ENCODE measurements at places on chromosomes 12 and 14.

GRCh38 chr14:24270537-24271133 is 762 bp downstream of the RABGGTA start:
- H3K4me3 ChIP-seq: peak overlapping the region; percentile 91
- peaks cover 45% of the 10 kb centered on the region for H3K36me3 ChIP-seq
- H3K27me3 ChIP-seq: no peaks in the 10 kb centered on the region
- H3K27ac ChIP-seq: peak overlapping the region; percentile 98
- no peaks in the 10 kb centered on the region for H3K4me1 ChIP-seq
- no peak for DNase-seq

DNA sequence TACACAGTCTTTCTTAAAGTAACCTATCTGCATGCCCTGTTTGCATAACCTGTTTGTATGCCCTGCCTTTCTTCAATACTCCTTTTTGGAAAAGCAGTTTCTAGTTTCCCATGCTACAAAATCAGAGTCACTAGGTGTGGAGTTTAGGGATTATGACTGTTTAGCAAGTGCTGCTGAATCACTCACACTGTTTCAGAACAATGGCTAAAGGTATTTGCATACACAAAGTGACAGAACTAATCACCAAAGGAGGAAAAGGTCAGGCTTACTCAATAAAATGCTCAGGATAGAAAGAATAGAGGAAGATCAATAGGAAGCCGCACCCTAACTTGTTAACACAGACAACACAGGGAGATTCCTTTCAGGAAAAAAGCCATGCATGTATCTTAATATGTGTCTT is 19.4 kb downstream of the EGLN3 start:
- no peak overlapping the region for H3K4me3 ChIP-seq
- no peak overlapping the region for H3K27ac ChIP-seq
- H3K27me3 ChIP-seq: no peaks in the 10 kb centered on the region
- H3K36me3 ChIP-seq: no peaks in the 10 kb centered on the region
- no peak for DNase-seq

GRCh38 chr14:76923431-76924370 is 97.5 kb downstream of the LRRC74A start:
- H3K4me3 ChIP-seq: no peak overlapping the region
- DNase-seq: no peak
- H3K27ac ChIP-seq: no peak overlapping the region
- peaks cover 51% of the 10 kb centered on the region for H3K4me1 ChIP-seq

DNA sequence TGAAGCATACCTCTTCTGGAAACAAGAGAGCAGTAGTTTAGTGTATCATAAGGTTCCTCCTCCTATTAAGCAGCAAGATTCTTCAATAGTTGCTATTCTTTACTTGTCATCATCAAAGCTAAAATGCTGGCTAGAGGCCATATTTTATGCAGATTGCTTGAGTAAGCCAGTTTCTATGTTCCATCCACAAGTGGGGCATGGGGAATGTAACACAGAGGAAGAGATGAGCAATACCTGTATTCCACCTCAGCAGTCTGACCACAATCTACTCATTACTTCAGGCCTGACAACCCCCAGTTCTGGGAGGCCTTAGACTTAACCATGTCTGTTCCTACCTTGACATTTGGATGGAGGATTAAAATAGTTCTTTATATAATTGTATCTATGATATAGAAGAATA is 423.6 kb downstream of the BTG1 start:
- H3K27me3 ChIP-seq: no peaks in the 10 kb centered on the region
- H3K27ac ChIP-seq: no peak overlapping the region
- no peaks in the 10 kb centered on the region for H3K4me1 ChIP-seq
- no peak for DNase-seq
- H3K36me3 ChIP-seq: no peaks in the 10 kb centered on the region
- H3K4me3 ChIP-seq: no peak overlapping the region

DNA sequence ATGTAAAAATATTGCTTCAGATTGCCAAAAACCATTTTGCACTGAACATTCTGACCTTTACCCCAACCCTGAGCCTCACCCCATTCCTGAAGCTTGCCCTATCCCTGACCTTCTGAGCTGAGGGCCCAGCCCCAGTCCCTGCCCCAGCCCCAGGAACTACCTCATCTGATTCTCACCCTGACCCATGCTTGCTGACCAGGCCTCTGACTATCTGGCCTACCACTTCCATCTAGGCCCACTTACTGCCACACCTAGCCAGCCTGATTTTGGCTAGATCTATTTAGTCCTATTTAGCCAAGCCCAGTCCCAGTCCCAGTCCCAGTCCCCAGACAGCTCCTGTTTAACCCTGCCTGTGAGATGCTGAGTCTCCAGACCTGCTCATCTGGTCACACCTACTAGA is 33.6 kb downstream of the OR10P1 start:
- H3K27ac ChIP-seq: no peak overlapping the region
- H3K36me3 ChIP-seq: no peaks in the 10 kb centered on the region
- no peaks in the 10 kb centered on the region for H3K4me1 ChIP-seq
- DNase-seq: peak; percentile 25
- H3K27me3 ChIP-seq: no peaks in the 10 kb centered on the region
- no peak overlapping the region for H3K4me3 ChIP-seq

- no peaks in the 10 kb centered on the region for H3K27me3 ChIP-seq
- DNase-seq: no peak
- no peaks in the 10 kb centered on the region for H3K36me3 ChIP-seq
- H3K4me1 ChIP-seq: no peaks in the 10 kb centered on the region
- H3K4me3 ChIP-seq: no peak overlapping the region
- no peak overlapping the region for H3K27ac ChIP-seq
These were observed 209.0 kb downstream of the TMTC3 start for GRCh38 chr12:88351146-88351545.

DNA sequence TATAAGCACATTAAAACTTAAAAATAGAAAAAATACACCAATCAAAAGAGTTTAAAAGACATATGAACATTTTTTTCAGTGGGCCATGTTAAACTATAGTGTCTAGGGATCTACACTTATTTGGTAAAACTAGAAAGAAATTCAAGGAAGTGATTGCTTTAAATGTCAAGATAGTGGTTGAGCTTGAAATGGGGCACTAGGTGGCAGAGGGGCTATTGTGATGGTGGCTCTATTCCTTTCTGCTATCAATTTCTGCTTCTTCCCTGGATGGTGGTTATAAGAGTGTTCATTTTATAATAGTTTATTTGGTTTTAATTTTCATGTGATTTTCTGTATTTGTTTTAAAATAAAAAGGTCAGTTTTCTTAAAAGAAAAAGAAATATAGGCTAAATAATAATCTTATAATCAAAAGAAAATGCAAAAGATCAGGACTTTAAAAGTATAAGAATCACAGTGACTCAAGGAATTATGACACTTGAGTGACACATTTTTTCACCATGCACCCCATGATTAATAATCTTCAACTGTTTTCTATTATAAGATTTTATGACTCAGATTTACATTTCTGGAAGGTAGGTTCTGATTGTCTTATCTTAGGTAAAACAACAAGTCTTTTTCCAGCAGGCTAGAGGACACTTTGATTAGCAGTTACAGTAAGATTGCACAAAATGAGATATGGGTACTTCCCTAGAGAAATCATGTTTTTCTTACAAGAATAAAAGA is 137.5 kb downstream of the FSCB start:
- no peaks in the 10 kb centered on the region for H3K36me3 ChIP-seq
- H3K27ac ChIP-seq: no peak overlapping the region

DNA sequence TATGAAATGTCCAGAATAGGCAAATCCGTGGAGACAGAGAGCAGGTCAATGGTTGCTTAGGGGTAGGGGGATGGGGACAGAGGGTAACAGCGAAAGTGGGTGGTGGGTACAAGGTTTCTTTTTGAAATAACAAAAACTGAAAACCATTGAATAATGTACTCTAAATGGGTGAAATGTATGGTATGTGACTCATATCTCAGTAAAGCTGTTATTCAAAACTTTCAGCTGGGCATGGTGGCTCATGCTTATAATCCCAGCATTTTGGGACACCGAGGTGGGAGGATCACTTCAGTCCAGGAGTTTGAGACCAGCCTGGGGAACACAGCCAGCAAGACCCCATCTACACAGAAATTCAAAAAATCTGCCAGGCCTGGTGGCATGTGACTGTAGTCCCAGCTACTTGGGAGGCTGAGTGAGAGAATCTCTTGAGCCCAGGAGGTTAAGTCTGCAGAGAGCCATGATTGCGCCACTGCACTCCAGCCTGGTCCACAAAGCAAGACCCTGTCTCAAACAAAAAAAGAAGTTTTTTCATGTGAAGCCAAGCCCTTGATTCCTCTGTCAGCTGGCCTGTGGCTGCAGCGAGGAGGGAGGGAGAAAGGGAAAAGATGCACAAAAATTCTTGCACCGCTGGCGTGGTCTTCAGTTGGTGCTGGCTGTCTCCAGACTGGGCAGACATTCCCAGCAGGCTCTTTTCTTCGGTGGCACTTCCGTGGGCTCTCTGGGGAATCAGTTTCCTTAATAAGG is 248.2 kb downstream of the SLC41A2 start:
- no peaks in the 10 kb centered on the region for H3K27me3 ChIP-seq
- no peak overlapping the region for H3K4me3 ChIP-seq
- DNase-seq: no peak
- H3K36me3 ChIP-seq: no peaks in the 10 kb centered on the region
- H3K27ac ChIP-seq: no peak overlapping the region

- H3K4me3 ChIP-seq: no peak overlapping the region
- H3K4me1 ChIP-seq: peaks cover 22% of the 10 kb centered on the region
- H3K36me3 ChIP-seq: no peaks in the 10 kb centered on the region
- no peak for DNase-seq
These were observed 42.3 kb upstream of the MDM1 start for GRCh38 chr12:68374307-68374982.

- no peaks in the 10 kb centered on the region for H3K36me3 ChIP-seq
- no peak overlapping the region for H3K4me3 ChIP-seq
- H3K27me3 ChIP-seq: peaks cover 48% of the 10 kb centered on the region
- no peak overlapping the region for H3K27ac ChIP-seq
These were observed 22.9 kb downstream of the KCNA1 start for GRCh38 chr12:4932576-4932975.

DNA sequence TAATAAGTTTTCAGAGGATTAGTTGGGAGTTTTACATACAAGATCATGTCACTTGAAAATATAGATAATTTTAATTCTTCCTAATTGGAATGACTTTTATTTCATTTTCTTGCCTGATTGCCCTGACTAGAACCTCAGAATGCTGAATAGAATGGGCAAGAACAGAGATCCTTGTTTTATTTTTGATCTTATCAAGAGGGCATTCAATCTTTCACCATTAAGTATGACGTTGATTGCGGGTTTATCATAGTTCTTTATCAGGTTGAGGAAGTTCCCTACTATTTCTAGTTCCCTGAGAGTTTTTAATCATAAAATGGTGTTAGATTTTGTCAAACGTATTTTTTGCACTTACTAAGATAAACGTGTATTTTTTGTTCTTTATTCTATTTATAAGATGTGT is 124.3 kb downstream of the DICER1 start:
- DNase-seq: no peak
- no peaks in the 10 kb centered on the region for H3K4me1 ChIP-seq
- no peak overlapping the region for H3K27ac ChIP-seq
- H3K36me3 ChIP-seq: no peaks in the 10 kb centered on the region
- H3K27me3 ChIP-seq: no peaks in the 10 kb centered on the region

- H3K36me3 ChIP-seq: no peaks in the 10 kb centered on the region
- H3K27me3 ChIP-seq: no peaks in the 10 kb centered on the region
- H3K4me3 ChIP-seq: no peak overlapping the region
- no peak overlapping the region for H3K27ac ChIP-seq
These were observed 389.3 kb upstream of the USP15 start for GRCh38 chr12:61870658-61871484.

GRCh38 chr14:34826661-34827060 is 48.5 kb downstream of the BAZ1A start:
- no peaks in the 10 kb centered on the region for H3K27me3 ChIP-seq
- no peaks in the 10 kb centered on the region for H3K4me1 ChIP-seq
- H3K36me3 ChIP-seq: peaks cover 13% of the 10 kb centered on the region
- no peak overlapping the region for H3K4me3 ChIP-seq
- no peak overlapping the region for H3K27ac ChIP-seq

GRCh38 chr14:71424941-71425340 is 507.3 kb upstream of the RGS6 start:
- no peak for DNase-seq
- H3K27me3 ChIP-seq: no peaks in the 10 kb centered on the region
- no peak overlapping the region for H3K4me3 ChIP-seq
- no peak overlapping the region for H3K27ac ChIP-seq
- H3K4me1 ChIP-seq: no peaks in the 10 kb centered on the region
- no peaks in the 10 kb centered on the region for H3K36me3 ChIP-seq

GRCh38 chr14:100056964-100057795 is 8.0 kb upstream of the EVL start:
- H3K4me1 ChIP-seq: peaks cover 13% of the 10 kb centered on the region
- H3K4me3 ChIP-seq: no peak overlapping the region
- H3K36me3 ChIP-seq: no peaks in the 10 kb centered on the region
- H3K27me3 ChIP-seq: no peaks in the 10 kb centered on the region

- no peaks in the 10 kb centered on the region for H3K27me3 ChIP-seq
- H3K27ac ChIP-seq: no peak overlapping the region
- peaks cover 65% of the 10 kb centered on the region for H3K36me3 ChIP-seq
- H3K4me3 ChIP-seq: no peak overlapping the region
- DNase-seq: no peak
These were observed 10.5 kb downstream of the GABARAPL1 start for GRCh38 chr12:10223208-10223607.

- no peak for DNase-seq
- peaks cover 4% of the 10 kb centered on the region for H3K4me1 ChIP-seq
- no peak overlapping the region for H3K4me3 ChIP-seq
- no peaks in the 10 kb centered on the region for H3K36me3 ChIP-seq
- no peak overlapping the region for H3K27ac ChIP-seq
These were observed 5.5 kb upstream of the VASH1 start for GRCh38 chr14:76755610-76756370.

- H3K4me3 ChIP-seq: no peak overlapping the region
- H3K36me3 ChIP-seq: peaks cover 59% of the 10 kb centered on the region
- H3K27ac ChIP-seq: no peak overlapping the region
- no peaks in the 10 kb centered on the region for H3K27me3 ChIP-seq
- no peak for DNase-seq
These were observed 14.4 kb downstream of the CLSTN3 start for GRCh38 chr12:7144414-7145120.

DNA sequence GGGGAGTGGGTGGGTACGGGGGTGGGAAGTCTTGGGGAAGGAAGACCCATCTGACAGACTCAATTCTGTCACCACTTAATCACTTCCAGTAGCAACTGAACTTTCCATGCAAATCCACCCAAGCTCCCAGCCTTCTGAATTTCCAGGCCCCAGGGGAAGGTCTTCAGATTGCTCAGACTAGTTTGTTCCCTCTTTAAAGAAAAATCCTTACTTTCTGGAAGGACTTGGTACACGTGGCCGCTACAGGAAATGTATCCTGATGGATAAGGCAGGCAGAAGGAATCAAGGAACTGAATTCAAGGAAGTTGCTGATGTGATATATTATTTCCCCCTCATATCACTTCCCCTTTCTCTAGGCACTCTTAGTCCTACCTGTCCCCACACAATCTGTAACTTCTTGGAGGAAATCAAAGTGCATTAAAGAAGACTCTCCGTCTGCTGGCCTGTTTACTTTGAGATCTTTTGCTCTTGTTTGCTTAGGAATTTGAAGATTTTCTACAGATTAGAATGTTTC is 6.4 kb downstream of the NFKBIA start:
- H3K27me3 ChIP-seq: no peaks in the 10 kb centered on the region
- DNase-seq: no peak
- H3K36me3 ChIP-seq: peaks cover 48% of the 10 kb centered on the region
- H3K4me3 ChIP-seq: no peak overlapping the region
- peaks cover 48% of the 10 kb centered on the region for H3K4me1 ChIP-seq
